MG63 (cell line): ENCODE measurements at places on chromosomes 2 and 18. TPM values are rescaled to one million over a fixed set of nuclear protein-coding genes. Genes with fewer than 3 reads are reported as not detected.

RTTN gene
- total RNA-seq: 5.9 and 7.2 TPM in 2 replicates

TNFAIP6 gene
- total RNA-seq: 0.84 and 1.8 TPM in 2 replicates

IL1R2 gene
- total RNA-seq: not detected in 2 replicates

BMPR2 gene
- total RNA-seq: 9.1 and 9.4 TPM in 2 replicates

MROH2A gene
- total RNA-seq: not detected in 2 replicates

RAD51AP2 gene
- total RNA-seq: not detected in 2 replicates

PPIL3 gene
- 56.5 and 155 TPM in 2 replicates for total RNA-seq

C2orf92 gene
- total RNA-seq: not detected in 2 replicates

DAW1 gene
- 8.3 and 8.5 TPM in 2 replicates for total RNA-seq

MC5R gene
- 0.69 and 0.99 TPM in 2 replicates for total RNA-seq

OR6B2 gene
- total RNA-seq: not detected in 2 replicates

KIAA2012 gene
- not detected in 2 replicates for total RNA-seq

CLEC4F gene
- total RNA-seq: not detected in 2 replicates

CD207 gene
- not detected in 2 replicates for total RNA-seq

EEF1B2 gene
- 425 and 693 TPM in 2 replicates for total RNA-seq

SPC25 gene
- total RNA-seq: 28.1 and 32.4 TPM in 2 replicates

ZNG1B gene
- 12.9 and 16.3 TPM in 2 replicates for total RNA-seq

RNU2-63P gene
- not detected in 2 replicates for total RNA-seq

TMEFF2 gene
- total RNA-seq: 2.2 and 3.0 TPM in 2 replicates

MBP gene
- total RNA-seq: not detected in 2 replicates

WDR7 gene
- total RNA-seq: 4.0 and 5.8 TPM in 2 replicates

NEB gene
- not detected in 2 replicates for total RNA-seq

GKN1 gene
- total RNA-seq: not detected in 2 replicates

ZNF385B gene
- total RNA-seq: not detected in 2 replicates

VAMP5 gene
- 8.3 and 76.7 TPM in 2 replicates for total RNA-seq

LRRTM4 gene
- not detected in 2 replicates for total RNA-seq

SCN3A gene
- total RNA-seq: 22.7 and 27.1 TPM in 2 replicates

TMEM150A gene
- total RNA-seq: 3.9 and 6.8 TPM in 2 replicates

TMEM127 gene
- 3.7 and 7.3 TPM in 2 replicates for total RNA-seq

ZNF513 gene
- 0.74 and 6.5 TPM in 2 replicates for total RNA-seq

NGEF gene
- total RNA-seq: 26.1 and 52.2 TPM in 2 replicates

NT5DC4 gene
- not detected in 2 replicates for total RNA-seq

HK2 gene
- total RNA-seq: 27.8 and 28.9 TPM in 2 replicates

CRYGC gene
- total RNA-seq: not detected in 2 replicates

CCDC142 gene
- total RNA-seq: 6.8 and 10.8 TPM in 2 replicates

ZNF804A gene
- 0.76 and 3.6 TPM in 2 replicates for total RNA-seq

SLC5A7 gene
- not detected in 2 replicates for total RNA-seq

CHRNG gene
- not detected in 2 replicates for total RNA-seq

CCDC195 gene
- total RNA-seq: not detected in 2 replicates

COPS9 gene
- 141 and 491 TPM in 2 replicates for total RNA-seq

RTP5 gene
- not detected in 2 replicates for total RNA-seq

FIGN gene
- total RNA-seq: 0.07 and 0.16 TPM in 2 replicates

GPR39 gene
- total RNA-seq: 0.95 and 3.1 TPM in 2 replicates
